Stromal cell of bone marrow (primary cell): ENCODE measurements at places on chromosomes 6 and 20.

DNA sequence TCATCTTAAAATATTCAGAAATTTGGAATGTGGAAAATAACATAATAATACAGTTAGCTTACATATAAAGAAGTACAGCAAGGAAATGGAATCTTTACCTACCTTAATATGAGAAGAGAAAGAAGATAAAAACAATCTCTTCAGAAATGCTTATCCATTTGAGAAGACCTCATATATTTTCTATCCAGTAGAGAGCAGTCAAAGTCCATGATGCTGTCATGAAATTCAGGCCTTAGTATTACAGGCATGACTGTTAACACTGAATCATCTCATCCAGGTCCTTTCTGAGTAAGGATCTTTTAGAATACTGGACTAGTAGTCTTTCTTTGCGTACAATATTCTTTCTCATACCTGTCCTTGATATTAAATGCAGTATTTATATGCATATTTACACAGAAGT, 713.4 kb downstream of the CD109 start:
- peak; percentile 73 for DNase-seq

DNA sequence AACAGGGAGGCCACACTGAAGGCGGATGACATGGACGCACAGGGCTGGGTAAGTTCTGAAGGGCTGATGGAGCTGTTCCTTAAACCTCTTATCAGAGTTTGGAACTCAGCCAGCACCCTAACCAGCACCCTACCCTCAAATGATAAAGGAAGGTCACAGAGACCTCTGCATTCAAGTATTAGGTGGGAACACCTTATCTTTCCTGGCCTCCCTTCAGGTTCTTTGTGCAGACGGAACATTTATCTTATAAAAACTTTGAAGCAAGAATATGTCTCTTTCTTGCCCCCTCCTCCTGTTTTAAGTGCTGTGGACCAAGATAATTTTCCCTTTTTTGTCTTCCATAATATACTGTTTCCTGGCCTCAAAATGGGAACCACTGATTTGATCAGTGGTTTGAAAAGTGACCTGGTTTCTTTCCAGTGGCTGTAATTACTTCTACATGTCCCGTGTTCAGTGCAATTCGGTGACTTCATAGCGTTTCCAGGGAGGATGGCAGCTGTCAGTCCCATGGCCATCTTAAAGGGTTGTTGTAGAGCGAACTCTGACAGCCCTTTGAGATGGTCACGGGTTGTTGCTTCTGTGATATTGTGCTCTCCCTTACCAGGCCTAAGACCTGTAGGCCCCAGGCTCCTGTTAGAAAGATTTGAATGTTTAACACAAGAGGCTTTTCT, 213.2 kb upstream of the MYLIP start:
- DNase-seq: no peak

- no peak for DNase-seq
Measured at GRCh38 chr20:36818861-36819260, 45.3 kb upstream of the DSN1 start.

GRCh38 chr6:123655521-123656306, 19.0 kb upstream of the TRDN start:
- DNase-seq: peak; percentile 29
